ENCODE measurements at places on chromosomes 1 and 21. TPM values are rescaled to one million over a fixed set of nuclear protein-coding genes. Genes with fewer than 3 reads are reported as not detected.

The CENPF gene
- 6.3 TPM for total RNA-seq

The CNTN2 gene
- total RNA-seq: not detected

The DENND2D gene
- total RNA-seq: 8.9 TPM

The ZNF593OS gene
- not detected for total RNA-seq

The NR0B2 gene
- total RNA-seq: not detected

The TFAP2E gene
- 0.16 TPM for total RNA-seq

The LCE1E gene
- total RNA-seq: not detected

The TACSTD2 gene
- 0.26 TPM for total RNA-seq
